Urinary bladder (tissue), 4 donors: ENCODE measurements at places on chromosomes 7 and 10. TPM values are rescaled to one million over a fixed set of nuclear protein-coding genes. Genes with fewer than 3 reads are reported as not detected.

FGL2 gene
- 222 TPM for total RNA-seq

GRM3 gene
- total RNA-seq = 0.21 TPM

NANOS1 gene
- total RNA-seq = 2.2 TPM

OR6V1 gene
- total RNA-seq = not detected

OPN1SW gene
- total RNA-seq = not detected

NEUROD6 gene
- total RNA-seq = not detected

GNAT3 gene
- not detected for total RNA-seq

PDZD7 gene
- total RNA-seq = 0.21 TPM

INHBA gene
- total RNA-seq = 12.4 TPM

GPR146 gene
- 3.1 TPM for total RNA-seq

YWHAG gene
- 55.0 TPM for total RNA-seq

VAX1 gene
- total RNA-seq = not detected

FEZF1 gene
- total RNA-seq = not detected

HSPA12A gene
- total RNA-seq = 24.4 TPM

LBX1 gene
- total RNA-seq = not detected

CRHR2 gene
- 0.16 TPM for total RNA-seq

CRYGN gene
- total RNA-seq = 0.16 TPM

WEE2 gene
- total RNA-seq = 0.42 TPM

FAM221A gene
- 4.3 TPM for total RNA-seq

LIPN gene
- total RNA-seq = not detected

PRSS37 gene
- not detected for total RNA-seq

GPR26 gene
- not detected for total RNA-seq

DLX6 gene
- 0.48 TPM for total RNA-seq

CYP3A7 gene
- 0.21 TPM for total RNA-seq

C10orf67 gene
- not detected for total RNA-seq

CCL24 gene
- not detected for total RNA-seq

COL13A1 gene
- 9.2 TPM for total RNA-seq

UCN3 gene
- total RNA-seq = not detected

GIMAP4 gene
- 43.9 TPM for total RNA-seq

ALDH18A1 gene
- total RNA-seq = 82.7 TPM

TEX47 gene
- total RNA-seq = not detected

GRM8 gene
- 0.48 TPM for total RNA-seq

ENKUR gene
- total RNA-seq = 0.95 TPM

ASB10 gene
- total RNA-seq = not detected

SLC26A3 gene
- not detected for total RNA-seq

STEAP1B gene
- total RNA-seq = 3.2 TPM

LRRN3 gene
- 39.1 TPM for total RNA-seq

FAM25G gene
- not detected for total RNA-seq

BTAF1 gene
- 81.8 TPM for total RNA-seq

H2BK1 gene
- total RNA-seq = not detected

ATG9B gene
- not detected for total RNA-seq

AGR3 gene
- 16.8 TPM for total RNA-seq

TRA2A gene
- 86.5 TPM for total RNA-seq

IGF2BP3 gene
- 65.7 TPM for total RNA-seq

BLVRA gene
- 16.2 TPM for total RNA-seq

NPTX2 gene
- total RNA-seq = 7.2 TPM

NKX1-2 gene
- total RNA-seq = not detected

SPDYE16 gene
- not detected for total RNA-seq

MEST gene
- total RNA-seq = 259 TPM

ITPRID1 gene
- not detected for total RNA-seq

PLAU gene
- total RNA-seq = 9.5 TPM

LRGUK gene
- 2.5 TPM for total RNA-seq

SPAM1 gene
- total RNA-seq = not detected

HGF gene
- total RNA-seq = 42.7 TPM

PTPRE gene
- 15.9 TPM for total RNA-seq
